ENCODE measurements at places on chromosomes 6 and 20.

DNA sequence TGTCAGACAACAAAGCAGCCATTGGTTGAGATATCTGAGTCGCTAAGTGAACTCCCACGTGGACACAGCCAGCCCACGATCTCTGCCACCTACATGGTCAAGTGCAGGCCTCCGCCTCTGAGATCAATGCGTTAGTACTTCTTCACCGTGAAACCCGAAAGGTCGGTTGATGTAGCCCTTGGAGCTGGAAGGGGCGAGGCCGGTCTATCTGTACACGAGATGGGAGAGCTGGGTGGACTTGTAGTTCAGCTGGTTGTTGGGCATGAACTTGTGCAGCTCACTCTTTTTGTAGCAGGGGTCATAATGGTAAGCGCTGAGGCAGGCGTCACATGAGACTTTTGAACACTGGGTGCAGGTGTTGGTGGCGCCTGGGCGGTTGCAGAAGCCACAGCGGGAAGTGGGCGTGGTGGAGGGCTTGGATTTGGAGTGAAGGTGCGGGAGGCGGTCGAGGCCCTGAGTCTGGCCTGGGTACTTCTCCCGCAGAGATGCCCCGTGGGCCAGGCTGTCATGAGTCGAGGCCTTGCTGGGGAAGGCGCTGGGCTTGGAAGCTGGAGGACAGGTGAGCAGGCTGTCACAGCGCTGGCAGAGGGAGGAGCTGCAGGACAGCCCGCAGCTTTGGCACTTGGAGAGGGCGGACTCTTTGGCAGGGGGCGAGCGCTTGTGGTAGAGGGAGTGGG lies 9.8 kb downstream of the SPATA2 start:
- DNase-seq, result no peak

DNA sequence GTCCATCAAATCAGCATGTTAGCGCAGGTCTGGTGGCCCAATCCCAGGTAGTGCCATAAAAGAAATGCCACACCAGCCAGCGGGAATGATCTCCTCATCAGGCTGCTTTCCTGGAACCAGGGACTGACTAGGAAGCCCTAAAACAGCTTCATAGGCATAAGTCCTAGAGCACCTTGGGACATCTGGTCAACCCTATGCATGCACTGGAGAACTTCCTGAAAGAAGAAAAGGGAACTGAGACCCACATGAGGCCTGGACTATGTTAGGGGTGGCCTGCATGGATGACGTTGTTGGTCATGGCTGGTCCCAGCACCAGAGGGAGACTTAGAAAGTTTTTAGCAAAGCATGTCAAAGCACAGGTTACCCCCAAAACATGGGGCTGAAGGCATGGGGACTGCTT lies 7.6 kb upstream of the KCNK16 start:
- DNase-seq, result no peak

DNA sequence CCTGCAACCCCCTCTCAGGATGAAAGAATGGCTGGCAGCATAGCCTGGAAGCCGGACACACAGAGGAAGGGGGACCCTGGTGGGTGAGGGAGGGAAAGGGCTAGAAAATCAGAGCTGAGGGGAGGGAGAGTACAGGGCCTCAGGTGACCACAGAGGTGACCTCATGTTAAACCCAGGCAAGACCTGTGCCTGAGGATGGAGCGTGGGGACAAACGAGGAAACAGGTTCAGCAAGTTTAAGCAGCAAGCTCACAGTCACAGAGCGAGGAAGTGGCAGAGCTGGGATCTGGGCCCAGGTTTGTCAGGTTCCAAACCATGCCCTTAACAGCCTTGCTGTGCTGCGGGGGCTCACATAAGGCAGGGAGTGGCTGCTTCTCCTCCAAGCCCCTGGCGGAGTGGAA lies 4.0 kb upstream of the BPI start:
- DNase-seq, result no peak

GRCh38 chr6:56541030-56541600 lies 101.6 kb downstream of the DST start:
- DNase-seq, result no peak

- DNase-seq, result no peak
Observed at GRCh38 chr20:63565021-63565698, 8.9 kb downstream of the HELZ2 start.

DNA sequence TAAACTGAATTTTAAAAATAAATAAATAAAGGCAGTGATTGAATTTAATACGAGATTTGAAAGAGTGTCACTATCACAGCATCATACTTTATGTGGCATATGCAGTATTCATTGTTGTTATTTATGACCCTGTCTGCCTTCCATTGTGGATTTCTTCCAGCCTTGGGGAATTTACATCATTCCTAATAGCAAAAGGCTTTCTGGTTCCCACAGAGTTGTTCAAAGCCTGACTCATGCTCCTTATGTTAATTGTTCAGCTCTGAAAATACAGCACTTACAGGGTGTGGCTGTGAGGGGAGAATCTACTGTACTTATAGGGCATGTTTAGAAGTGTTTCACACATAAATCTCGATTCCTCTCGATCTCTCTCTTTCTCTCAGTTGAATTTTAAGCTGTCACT lies 54.4 kb downstream of the JAG1 start:
- DNase-seq, result no peak

- no peak for DNase-seq
Observed at GRCh38 chr6:106973018-106973835, 1.3 kb downstream of the CD24 start.

DNA sequence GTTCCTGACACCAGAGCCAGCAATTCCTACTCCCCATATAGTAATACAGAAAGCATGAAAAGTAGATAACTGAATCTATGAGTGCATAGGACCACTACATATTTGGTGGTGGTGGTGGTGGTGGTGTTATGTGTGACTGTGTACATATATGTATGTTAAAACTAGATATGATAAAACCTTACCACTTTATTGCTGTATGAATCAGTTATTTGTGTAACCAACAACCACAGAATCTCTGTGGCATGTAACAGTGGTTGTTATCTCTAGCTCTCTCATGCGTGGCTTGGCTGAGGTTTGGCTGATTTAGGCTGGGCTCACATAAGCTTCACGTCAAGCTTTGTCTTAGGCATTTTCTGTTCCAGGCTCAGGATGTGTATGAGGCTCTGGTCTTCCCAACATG lies 55.7 kb downstream of the PLCB1 start:
- no peak for DNase-seq

DNA sequence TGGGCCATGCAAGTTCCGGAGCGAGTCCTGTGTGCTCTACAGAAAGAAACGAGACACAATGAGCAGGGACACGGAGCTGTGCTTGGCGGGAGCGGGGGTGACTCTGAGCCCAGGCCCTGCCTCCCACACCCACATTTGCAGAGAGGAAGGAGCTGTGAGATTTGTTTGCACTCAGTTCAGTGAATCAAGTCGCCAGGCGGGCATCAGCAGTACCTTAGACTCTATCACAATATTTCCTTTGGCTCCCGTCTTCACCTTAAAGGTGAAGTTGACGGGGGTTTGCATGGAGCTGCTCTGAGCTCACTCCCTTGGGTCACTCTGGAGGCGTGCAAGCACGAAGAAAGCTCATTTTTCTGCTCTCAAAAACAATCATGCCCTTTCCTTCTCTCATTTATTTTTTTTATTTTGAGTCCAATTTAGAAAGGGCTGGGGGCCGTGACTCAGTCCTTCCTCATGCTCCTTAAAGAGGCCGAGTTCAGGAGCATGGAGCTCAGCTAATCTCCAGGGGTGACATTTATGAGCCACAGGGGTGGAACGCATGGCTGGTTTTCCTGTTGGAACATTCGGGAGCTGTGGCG lies 188.2 kb downstream of the NFATC2 start:
- no peak for DNase-seq

DNA sequence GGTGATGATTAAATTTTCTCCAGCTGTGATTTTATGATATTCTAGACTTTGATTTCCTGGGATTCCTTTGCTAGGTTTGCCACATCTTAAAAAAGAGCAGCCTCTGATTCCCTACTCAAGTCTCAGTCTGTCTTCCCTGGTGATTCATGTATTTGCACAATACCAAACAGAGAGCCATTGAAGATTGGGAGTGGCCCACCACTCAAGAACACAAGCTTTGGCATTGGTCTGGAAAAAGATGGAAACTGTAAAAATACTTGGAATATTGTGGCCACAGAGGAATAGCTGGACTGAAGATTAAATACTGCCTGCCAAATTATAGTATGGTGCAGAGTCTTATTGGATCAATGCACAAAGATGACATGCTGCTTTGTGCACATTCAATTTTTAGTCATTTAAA lies 32.9 kb downstream of the PTCHD4 start:
- DNase-seq, result no peak

DNA sequence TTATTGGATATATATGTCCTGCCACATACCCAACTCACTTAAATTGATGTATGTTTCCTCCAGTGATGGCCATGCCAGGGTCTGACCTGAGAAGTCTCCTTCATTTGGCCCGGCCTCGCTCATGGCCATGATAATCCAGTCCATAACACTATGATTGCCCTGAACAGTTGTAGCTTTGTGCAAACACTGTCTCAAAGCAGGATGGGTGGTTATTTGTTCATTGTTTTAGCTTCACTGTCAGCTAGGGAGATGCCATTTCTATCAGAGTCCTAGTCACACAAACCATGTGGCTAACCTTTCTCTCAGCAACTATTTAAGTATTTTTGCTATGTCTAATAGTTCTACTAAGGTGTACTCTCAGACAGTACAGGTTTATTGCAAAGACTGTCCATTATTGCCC lies 47.6 kb upstream of the ZNF337 start:
- DNase-seq, result no peak

GRCh38 chr6:124536157-124536841 lies 425.9 kb upstream of the RNF217 start:
- DNase-seq, result no peak

GRCh38 chr6:41074692-41075436 lies 2.1 kb downstream of the NFYA start:
- DNase-seq, result no peak

DNA sequence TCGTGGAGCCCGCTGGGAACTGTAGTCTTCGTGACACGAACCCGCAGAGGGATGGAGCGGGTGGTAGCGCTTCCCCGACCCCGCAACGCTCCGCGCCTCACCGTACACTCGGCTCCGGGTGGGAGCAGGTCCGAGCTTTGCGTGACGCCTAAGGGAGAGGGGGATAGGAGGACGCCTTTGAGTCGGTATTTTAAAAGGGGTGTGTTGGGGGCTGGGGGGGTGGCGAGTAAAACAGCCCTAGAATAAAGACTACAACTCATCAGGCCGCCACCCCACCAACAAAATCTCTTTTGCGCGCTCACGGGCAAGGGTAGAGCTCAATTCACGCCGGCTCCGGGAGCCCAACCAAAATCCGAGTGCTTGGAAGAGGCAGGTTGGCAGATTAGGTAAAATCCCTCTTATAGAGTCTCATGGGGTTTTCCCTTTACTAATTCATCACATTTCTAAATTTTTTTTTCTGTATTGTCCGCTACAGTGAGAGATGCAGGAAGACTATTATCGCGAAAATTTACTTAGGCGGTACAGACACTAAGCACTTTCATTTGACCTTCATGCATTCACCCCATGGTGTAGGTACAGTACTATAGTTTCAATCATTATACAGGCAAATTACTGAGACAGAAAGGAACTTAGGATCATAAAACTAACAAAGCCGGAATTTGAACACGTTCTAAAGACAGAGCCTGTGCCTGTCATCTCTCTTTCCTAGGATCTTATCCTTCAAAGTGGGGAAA lies 706 bp upstream of the SNX14 start:
- no peak for DNase-seq

GRCh38 chr6:291204-291696 lies 1.0 kb upstream of the DUSP22 start:
- DNase-seq, result peak; percentile 37

- no peak for DNase-seq
Observed at GRCh38 chr6:166862287-166862977, 93.9 kb downstream of the RNASET2 start.

- DNase-seq, result no peak
Observed at GRCh38 chr20:35226126-35226883, at the start of gene MMP24. Gene MMP24, plus strand, starts transcription at chr20:35226690. Its CDS starts 49 bp downstream, at chr20:35226739.

GRCh38 chr20:34243377-34243776 lies 2.2 kb downstream of the ASIP start:
- DNase-seq, result no peak

DNA sequence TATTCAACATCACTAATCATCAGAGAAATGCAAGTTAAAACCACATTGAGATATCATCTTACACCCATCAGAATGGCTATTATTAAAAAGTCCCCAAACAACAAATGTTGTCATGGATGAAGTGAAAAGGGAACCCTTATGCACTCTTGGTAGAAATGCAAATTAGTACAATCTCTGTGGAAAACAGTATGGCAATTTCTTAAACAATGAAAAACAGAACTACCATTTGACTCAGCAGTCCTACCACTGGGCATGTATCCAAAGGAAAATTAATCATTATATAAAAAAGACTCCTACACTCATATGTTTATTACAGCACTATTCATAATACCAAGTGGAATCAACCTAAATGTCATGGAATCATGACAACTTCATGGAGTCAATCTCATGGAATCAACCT lies 611.3 kb upstream of the GJE1 start:
- no peak for DNase-seq

- DNase-seq, result no peak
Observed at GRCh38 chr6:42896178-42896719, 16.8 kb downstream of the RPL7L1 start.

DNA sequence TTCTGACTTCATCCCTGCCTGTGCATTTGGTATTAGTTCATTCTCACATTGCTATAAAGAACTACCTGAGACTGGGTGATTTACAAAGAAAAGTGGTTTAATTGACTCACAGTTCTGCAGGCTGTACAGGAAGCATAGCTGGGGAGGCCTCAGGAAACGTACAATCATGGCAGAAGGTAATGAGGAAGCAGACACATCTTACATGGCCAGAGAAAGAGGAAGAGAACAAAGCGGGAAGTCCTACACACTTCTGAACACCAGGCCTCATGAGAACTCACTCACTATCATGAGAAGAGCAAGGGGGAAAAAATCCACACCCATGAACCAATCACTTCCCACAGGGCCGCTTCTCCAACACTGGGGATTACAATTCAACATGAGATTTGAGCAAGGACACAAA lies 303.9 kb downstream of the CBLN4 start:
- DNase-seq, result no peak

GRCh38 chr6:36678488-36679042 lies at the start of gene CDKN1A:
Gene CDKN1A, plus strand, starts transcription at chr6:36678714. Its CDS starts 5,388 bp downstream, at chr6:36684102.
- DNase-seq, result peak; percentile 80

- no peak for DNase-seq
Observed at GRCh38 chr6:45613656-45614055, 235.9 kb upstream of the SUPT3H start.

DNA sequence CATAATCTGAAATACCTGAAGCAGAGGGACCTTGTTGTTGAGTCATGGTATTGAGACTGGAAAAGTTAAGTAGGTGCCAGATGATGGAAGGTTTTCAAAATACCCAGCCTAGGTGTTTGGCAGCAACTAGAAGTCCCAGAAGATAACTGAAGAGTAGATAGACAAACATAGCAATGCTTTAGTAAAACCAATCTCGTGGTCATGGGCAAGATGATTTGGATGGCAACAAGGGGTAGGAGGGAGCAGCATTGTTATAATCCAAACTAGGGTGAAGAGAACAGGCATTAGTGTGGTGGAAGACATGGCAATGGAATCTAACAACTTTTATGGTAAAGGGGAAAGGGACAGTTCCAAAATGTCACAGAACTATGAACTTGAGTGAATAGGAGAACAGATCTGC lies 2.3 kb downstream of the FILIP1 start:
- DNase-seq, result no peak

All from memory B cell (primary cell).